A549 treated with ZK216348 at 1 μM for 4 hours (cell line): ENCODE measurements at places on chromosomes 4 and X. TPM values are rescaled to one million over a fixed set of nuclear protein-coding genes. Genes with fewer than 3 reads are reported as not detected.

The ARAP2 gene
- 0.34 to 1.1 TPM (median 0.65 TPM) in 5 replicates for total RNA-seq

The TMPRSS11D gene
- not detected in 5 replicates for total RNA-seq

The HTR2C gene
- not detected in 5 replicates for total RNA-seq

The FDCSP gene
- not detected in 5 replicates for total RNA-seq

The KLF3 gene
- 8.2 to 14.0 TPM (median 13.2 TPM) in 5 replicates for total RNA-seq

The ADH1B gene
- not detected in 5 replicates for total RNA-seq
